ENCODE measurements at places on chromosomes 4 and X.

- DNase-seq = no peak
Observed at GRCh38 chr4:119537586-119537985, 91.0 kb downstream of the PDE5A start.

DNA sequence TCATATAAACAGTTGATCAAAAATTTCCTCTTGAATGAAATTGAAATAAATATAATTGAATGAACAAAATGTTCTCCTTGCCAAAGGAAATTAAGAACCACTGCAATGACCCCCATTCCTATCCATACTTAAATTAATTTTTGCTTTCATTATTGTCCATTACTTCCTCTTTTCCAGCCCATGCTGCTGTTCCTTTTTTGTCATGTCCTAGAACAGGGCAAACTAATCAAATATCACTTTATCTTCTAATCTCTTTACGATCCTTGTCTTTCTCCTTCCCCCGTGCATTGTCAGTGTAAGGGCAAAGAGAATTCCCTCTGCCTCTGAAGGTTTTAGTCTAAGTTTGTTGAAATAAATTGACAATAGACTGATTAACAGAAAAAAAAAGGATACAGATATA is 203.0 kb downstream of the CENPC start:
- no peak for DNase-seq

DNA sequence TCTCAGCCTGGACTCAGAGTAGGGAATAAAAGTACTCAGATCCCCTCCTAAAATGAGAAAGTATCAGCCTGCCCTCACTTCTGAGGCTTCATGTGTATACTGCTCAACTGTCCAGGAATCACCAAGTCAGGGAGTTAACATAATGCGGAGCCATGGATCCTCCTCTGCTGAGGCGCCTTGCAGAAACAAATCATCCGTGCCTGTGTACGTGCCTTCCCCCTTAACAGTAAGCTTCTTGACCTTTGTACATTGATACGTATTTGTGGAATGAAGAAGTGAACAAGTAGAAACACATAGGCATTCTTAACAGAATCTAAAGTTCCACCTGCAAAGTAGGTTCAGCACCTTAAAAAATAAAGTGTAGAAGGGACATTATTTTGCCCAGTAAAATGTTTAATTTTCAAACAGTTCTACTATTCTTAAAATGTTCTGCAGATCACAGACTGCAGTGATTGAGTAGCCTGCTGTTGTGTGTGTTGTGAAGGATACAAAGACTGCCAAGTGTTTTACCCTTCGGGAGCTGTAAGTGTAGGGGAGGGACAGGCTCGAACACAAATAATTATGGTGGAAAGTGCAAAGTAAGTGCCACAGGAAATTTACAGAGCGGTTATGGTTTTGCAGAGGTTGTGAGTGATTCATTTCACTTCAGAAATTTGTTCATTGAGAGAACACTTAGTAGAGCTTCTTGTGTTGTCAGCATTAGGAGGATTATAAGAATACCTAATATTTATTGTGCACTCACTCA is 61.9 kb downstream of the ARHGAP10 start:
- no peak for DNase-seq

DNA sequence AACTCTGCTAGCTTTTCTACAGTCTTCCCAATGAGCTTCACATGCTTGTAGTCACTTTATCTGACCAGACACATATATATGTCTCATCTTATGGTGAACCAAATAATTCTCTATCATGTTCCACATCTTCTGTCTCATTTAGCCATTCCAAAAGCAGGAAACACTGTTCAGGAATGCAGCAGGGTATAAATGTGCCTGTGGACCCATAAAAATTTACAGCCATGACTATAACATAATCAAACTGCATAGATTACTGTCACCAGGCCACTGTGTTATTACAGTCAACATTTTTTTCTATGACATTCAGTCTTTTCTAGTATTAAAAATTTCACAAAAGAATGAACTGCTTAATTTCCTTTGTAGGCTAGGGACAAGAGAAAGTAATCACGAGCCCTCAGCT is 170.0 kb upstream of the NPY2R start:
- no peak for DNase-seq

DNA sequence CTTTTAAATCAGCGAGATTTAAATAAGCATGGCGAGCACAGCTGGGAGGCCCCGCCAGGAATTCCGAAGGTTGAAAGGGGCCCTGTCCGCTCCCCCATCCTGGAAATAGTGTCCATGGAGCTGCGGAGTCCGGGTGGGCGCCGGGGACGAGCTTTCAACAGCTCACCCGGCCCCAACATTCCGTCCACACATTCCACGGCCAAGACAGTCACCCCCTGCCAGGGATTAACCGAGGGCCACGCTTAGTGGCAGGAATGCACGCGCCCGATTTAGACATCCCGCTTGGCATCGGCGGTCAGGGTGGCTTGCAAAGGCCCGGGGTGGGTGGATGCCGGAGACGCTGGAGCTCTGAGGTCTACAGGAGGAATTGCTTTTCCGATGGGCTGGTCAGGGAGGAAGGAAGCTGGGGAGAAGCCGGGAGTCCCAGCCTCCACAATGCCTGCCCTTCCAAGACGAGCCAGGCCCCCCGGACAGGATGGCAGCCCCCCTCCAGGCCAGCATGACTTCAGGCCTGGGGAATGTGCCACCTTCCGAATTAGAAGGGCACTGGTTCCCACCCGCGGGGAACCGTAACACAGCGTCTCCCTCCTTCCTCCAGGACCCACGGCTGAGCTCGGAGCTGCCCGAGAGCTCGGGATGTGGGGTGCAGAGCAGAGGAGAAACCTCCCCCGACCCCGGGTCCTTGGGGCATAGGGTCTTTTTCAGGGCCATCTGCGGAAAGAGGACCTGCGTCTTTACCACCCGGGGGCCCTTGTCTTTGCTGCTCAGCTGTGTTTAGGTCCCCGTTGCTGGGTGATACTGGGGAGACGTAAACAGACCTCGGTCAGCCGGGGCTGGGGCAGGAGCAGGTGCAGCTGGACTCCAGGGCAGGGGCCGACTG is 26.9 kb upstream of the PPP2R3B start:
- DNase-seq = peak; percentile 73

- no peak for DNase-seq
Observed at GRCh38 chr4:3494462-3494871, 31.4 kb downstream of the DOK7 start.

DNA sequence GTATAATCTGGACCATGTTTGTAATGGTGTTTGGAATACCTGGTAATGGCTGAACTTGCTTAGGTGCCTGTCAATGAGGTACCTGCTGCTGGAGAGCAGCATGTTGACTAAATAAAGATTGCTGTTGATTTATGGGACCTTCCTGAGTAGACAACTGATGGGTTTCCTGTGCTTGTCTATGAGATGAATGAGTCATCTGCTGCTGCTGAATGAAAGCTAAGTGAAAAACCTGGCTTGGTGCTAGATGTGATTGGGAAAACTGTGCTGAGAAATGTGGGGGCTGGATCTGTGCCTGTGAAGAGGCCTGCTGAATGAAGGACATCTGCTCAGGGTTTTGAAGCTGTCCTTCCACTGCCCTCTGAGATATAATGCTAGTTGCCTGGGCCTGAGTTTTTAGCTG is 69.6 kb downstream of the WNK3 start:
- no peak for DNase-seq

GRCh38 chrX:43500996-43501694 is 155.0 kb upstream of the MAOA start:
- no peak for DNase-seq

DNA sequence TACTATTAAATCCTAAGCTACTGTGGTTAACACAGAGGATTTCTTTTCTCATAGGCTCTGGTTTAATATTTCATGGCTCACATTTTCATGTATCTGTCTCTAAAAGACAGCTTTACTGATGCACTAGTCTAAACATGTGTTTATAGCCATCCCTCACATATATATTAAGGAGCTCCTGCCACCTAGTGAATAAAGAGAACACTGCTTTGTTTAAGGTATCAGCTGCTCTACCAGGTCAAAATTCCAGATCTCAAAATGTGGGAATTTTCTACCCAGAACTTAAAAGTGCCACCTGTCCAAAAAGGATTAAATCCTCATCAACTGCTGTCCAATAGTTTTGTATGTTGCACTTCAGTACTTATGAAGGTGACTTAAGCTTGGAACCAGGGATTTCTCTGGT is 188.5 kb upstream of the TEX13C start:
- no peak for DNase-seq

DNA sequence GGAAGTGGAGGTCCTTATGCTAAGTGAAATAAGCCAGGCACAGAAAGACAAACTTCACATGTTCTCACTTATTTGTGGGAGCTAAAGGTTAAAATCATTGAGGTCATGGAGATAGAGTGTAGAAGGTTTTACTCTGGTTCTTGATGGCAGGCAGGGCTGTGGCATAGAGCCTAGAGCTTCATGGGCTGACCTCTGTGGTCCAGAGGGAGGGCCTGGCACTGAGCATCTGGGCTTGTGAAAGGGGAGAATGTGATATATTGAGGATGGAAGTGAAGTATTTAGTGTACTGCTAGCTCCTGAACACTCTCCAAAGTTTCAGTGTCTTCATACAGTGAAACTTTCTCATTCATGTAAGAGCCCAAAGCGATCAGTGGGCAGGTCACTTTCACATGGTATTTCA is 71.3 kb upstream of the ANXA3 start:
- DNase-seq = no peak

DNA sequence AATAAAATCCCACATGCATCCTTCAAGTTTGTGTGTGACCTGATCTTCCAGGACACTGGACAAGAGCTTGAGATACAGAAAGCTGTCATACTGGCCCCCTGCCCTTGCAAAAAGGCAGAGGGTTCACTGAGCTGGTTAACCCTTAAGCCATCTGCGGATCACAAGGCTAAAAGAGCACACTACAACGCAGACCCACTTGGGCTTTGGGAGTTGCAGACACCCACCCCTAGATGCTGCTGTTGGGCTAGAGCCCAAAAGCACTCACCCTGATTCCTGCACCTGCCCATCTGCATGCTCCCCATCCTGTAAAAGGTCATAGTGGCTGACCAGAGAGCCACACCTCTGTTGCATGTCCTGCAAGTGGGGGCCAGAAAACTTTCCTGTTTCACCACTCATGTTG is 51.1 kb downstream of the TXK start:
- no peak for DNase-seq

DNA sequence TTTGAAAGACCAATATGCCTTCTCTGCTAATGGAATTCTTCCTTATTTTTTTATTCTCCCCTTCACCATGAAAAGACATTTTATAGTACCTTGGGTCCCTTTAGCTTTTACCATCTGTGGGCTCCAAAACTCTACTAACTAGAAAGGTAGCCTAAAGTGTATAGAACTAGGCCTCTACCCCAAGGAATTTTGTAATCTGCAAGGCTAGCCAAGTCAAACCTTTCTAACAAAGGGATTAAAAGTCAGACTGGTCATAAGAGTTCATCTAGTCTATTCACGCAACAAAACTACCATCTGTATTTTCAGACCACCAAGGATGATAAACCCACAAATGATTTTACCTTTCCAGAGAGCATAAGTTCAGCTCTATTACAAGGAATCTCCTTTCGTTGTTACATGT is 189.5 kb upstream of the DCAF8L1 start:
- DNase-seq = no peak

Measured in H1 (cell line).